ENCODE measurements at places on chromosomes 5 and 9.

GRCh38 chr5:177610770-177611445 is 11.0 kb downstream of the B4GALT7 start:
- no peak for DNase-seq

- DNase-seq = no peak
These were observed 126.1 kb upstream of the WWC1 start for GRCh38 chr5:168165221-168165914.

DNA sequence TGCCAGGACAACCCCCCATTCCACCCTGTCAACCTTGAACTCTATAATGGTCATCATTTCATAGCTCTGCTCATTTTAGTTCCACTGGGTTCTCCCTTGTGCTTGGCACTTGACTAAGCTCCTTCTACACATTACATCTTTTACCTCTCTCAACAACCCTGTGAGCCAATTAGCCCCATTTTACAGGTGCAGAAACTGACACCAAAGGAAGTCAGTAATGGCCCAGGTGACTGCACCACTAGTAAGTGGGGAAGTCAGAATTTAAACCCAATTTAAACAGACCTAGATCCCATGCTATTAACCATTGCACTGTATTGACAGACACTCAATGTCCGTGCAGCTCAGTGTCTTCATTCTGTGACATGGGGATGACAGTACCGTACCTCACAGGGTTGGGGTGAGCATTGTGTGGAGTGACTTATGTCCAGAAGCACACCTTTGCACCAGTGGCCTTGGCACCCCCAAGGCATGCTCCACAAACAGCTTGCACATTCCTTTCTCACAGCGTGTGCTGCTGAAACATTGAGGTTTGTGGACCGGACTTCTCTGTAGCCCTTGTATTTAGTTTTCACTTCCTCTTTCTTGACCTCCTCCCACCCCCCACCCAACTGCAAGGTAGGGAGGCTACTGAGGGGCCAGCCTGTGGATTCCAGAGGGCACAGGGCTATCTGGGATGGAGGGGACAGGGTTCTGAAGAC is 23.1 kb downstream of the IRF1 start:
- DNase-seq = no peak

GRCh38 chr9:31519424-31519823 is 865.0 kb upstream of the ACO1 start:
- no peak for DNase-seq

DNA sequence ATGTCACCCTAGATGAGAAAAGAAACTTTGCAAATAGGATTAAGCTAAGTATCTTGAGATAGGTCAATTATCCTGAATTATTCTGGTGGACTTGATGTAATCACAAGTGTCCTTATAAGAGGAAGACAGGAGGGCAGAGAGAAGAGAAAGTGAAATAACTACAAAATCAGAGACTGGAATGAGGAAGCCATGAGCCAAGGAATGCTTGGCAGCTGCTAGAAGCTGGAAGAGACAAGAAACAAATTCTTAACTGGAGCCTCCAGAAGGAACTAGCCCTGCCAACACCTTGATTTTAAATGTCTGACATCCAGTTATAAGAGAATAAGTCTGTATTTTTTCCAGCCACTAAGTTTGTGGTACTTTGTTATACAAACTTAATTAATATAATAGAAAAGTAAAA is 480.0 kb downstream of the NR2F1-AS1 start:
- DNase-seq = no peak

- no peak for DNase-seq
These were observed 21.1 kb downstream of the ECPAS start for GRCh38 chr9:111463048-111463447.

All from HS-5 (cell line).